H7 (cell line): ENCODE measurements at places on chromosomes 2 and 18. TPM values are rescaled to one million over a fixed set of nuclear protein-coding genes. Genes with fewer than 3 reads are reported as not detected.

DNA sequence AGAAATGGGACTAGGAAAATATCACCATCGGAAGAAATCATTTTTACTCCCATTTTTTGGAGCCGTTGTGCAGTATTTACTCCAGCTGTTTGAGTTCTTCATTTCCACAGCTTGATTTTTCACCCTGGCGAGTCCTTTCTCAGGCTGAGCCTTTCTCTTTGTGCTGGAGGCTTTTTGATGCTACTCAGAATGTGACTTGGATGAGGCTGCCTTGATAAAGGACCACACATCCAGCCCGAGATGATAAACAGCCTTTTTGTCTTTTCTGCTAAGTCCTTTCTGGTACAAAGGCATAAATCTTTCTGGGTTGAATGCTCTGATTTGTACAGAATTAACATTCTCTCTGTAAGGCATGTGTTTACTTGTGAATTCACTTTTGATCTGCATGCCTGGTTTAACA lies 17.6 kb upstream of the CTDP1 start:
- DNase-seq: no peak

DNA sequence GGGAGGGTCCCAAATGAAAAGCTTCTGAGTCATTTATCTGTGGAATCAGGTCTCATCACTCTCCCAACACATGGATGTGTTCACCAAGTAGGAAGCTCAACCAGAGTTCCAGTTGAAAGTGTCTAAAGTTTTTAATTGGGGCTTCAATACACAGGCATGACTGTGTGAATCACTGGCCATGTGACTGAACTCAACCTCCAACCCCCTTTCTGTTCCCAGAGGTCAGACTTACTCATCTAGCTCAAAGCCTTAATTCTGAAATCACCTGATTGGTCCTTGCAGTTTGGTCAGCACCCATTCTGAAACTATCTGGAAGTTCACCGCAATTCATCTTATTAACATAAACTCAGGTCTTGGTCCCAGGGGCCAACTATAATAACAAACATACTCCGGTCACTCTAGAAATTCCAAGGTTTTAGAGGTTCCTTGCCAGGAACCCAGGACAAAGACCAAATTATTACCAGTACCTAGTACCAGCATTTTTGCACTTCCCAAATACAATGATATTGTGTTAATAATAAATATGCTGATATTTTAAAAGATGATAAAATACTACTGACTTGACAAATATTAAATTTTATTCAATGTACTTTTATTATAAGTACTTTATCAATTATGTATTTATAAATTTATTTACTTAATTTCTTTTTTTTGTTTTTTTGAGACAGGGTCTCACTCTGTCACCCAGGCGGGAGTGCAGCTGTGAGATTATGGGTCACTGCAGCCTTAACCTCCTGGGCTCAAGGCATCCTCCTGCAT lies 10.7 kb upstream of the RBM45 start:
- DNase-seq: no peak

- DNase-seq: no peak
Observed at GRCh38 chr2:39099870-39100728, 20.8 kb downstream of the SOS1 start.

DNA sequence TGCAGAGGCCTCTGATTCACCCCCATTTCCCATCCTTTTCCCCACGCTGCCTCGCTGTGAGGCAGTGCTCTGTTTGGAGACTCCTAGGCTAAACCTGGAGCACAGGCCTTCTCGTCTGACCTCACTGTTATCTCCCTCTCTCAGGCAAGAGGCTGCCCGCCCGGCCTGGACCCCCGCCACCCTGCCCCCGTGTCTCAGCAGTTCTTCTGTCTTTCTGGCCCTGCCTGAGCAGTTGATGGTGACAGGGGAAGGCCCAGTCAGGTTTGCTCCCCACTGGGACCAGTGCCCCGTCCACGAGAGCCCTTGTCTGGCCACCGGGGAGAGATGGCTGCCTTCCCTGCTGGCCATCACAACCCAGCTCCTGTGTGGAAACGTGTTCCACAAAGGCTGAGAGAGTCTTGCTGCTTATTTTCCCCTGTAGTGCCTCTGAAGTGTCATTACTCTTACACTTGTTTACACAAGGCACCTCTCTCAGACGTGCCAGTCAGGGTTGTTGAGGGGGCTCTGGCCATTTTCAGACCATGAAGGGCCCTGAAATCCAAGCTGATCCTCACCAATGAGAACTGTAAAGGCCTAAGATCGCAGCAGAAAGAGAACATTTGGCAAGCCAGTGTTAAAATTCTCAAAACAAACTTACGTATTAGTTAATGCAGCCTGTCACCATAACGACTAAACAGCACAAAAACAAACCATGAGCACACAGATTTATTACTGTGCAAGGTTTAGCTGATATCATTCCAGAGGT lies 210.9 kb downstream of the NDUFA10 start:
- no peak for DNase-seq

GRCh38 chr2:101679801-101680487 lies 17.6 kb upstream of the MAP4K4 start:
- no peak for DNase-seq

- no peak for DNase-seq
Observed at GRCh38 chr2:105519516-105519915, 120.7 kb upstream of the FHL2 start.

- peak; percentile 90 for DNase-seq
Observed at GRCh38 chr2:27118525-27119329, at the start of gene CGREF1. Gene CGREF1, minus strand, starts transcription at chr2:27119128. Its CDS starts 14,762 bp downstream, at chr2:27104366.

CXCR4 gene
- total RNA-seq: 9.6 and 62.1 TPM in 2 replicates

GRCh38 chr2:6877402-6878304 lies at the start of gene RSAD2:
Gene RSAD2, plus strand, starts transcription at chr2:6877777. Its CDS starts 24 bp downstream, at chr2:6877801.
- no peak for DNase-seq

DNA sequence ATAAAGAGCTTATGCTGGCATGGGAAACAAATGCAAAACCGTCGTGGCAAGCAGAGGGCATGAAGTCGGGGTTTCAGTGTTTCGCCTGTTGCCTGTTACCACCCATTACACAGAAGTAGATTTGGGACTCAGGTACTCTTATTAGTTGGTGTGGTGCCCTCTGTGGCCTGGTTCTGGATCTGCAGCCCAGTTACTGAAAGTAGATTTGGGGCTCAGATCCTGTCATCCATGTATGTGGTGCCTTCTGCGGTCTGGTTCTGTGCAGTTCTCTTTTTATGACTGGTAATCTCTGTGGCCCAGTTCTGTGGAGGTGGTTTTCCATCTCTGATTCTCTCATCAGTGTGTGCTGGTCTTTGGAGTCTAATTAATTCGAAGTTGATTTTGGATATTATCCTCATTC lies 45.2 kb downstream of the ADNP2 start:
- DNase-seq: peak; percentile 71

GRCh38 chr2:215879977-215880940 lies 133.1 kb downstream of the MREG start:
- no peak for DNase-seq

IL36B gene
- not detected in 2 replicates for total RNA-seq

ABCG8 gene
- total RNA-seq: not detected in 2 replicates

GRCh38 chr2:128280901-128281321 lies 37.8 kb downstream of the HS6ST1 start:
- DNase-seq: peak; percentile 79

DNA sequence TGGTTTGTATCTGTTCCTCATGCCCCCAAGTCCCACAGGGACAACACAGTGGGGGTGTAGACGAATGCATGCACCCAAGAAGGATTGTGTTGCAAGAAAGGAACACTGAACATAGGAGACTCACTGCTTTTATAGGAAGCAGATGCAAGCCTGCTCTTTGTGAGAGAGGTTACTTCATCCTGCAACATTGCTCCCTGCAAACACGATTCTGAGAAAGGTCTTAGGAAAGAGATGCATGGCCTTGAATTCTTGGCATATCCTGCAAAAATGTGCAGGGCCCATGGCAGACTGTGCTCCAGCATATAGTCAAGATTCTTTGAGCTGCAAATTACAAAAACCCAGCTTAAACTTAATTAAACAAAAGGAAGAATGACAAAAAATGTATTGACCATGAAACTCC lies 312.2 kb upstream of the MGAT5 start:
- DNase-seq: no peak

- no peak for DNase-seq
Observed at GRCh38 chr18:45981821-45982220, 14.7 kb upstream of the EPG5 start.

GRCh38 chr18:22728481-22729105 lies 204.5 kb upstream of the RBBP8 start:
- no peak for DNase-seq

DNA sequence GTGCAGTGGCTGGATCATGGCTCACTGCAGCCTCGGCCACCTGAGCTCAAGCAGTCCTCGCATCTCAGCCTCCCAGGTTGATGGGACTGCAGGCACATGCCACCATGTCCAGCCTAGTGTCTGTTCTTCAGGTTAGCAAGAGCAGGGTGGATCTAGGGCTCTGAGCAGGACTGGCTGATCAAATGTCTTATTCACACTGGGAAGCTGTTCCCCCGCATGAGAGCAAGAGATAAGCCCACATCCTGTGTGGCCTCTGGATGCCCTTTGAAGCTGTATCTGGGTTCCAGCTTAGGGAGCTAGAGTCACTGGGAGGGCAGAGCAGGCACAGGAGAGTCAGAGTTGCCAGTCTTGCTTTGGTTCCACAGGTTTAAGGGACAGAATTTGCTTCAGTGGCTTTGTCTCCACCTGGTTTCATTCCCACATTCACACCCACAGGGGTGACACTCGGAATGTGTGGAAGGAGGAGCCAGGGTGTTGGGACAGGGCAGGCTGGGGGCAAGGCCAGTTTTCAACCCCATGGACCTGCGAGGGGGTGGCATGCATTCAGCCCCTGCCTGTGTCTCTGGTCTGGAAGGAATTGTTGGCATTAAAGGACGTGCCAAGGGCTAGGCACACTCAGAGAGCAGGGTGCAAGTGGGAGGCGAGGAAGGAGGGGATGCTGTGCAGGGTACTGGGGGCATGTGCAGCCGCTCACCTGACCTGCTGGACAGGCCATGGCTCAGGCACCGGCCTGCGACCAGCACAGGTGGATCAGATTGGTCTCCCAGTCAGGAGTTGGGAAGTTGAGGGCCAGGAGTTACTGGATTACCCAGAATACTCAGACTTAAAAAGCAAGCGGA lies 24.5 kb downstream of the PTPN18 start:
- no peak for DNase-seq

PNKD gene
- total RNA-seq: 46.5 and 61.3 TPM in 2 replicates

GMCL1 gene
- total RNA-seq: 8.1 and 10.4 TPM in 2 replicates

DNA sequence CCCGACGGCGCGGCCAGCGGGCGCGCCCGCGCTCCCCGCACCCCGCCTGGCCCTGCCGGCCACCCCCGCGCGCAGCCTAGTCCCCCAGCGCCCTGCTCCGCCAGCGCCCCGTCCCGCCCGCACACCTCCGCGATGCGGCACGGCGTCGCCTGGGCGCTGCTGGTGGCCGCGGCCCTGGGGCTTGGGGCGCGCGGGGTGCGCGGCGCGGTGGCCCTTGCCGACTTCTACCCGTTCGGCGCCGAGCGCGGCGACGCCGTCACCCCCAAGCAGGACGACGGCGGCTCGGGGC lies 232 bp downstream of the SNED1 start:
- no peak for DNase-seq

DNA sequence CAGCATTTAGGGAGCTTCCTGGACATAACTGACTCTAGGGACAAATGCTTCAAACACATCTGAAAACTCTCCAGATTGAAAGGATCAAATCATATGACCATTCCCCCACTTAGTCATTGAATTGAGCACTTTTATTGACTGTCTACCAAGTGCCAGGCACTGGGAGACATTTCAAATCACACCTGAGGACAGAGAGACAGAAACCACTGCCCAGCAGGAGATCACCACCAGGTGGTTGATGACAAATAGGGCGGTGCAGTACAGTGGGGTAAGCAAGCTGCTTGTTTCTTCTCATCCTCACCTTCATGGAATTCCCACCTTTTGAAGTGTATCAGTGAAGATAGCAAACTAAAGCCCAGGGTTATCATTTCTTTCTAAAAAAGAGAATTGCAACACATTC lies 19.0 kb upstream of the CXCR4 start:
- DNase-seq: no peak

FEV gene
- total RNA-seq: not detected in 2 replicates

DNA sequence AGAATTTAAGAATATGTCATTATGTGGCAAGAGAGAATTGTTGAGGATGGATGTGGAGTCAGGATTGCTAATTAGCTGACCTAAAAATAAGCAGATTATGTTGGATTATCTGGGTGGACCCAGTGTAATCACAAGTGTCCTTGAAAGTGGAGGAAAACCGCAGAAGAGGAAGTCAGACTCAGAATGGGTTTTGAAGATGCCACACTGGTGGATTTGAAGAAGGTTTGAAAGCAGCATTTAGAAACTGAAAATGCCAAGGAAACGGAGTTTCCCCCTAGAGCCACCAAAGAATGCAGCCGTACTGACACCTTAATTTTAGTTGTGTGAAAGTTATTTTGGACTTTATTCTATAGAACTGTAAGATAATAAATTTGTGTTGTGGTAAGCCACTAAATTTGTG lies 41.6 kb upstream of the DPP10 start:
- DNase-seq: no peak

SLC9A4 gene
- not detected in 2 replicates for total RNA-seq

DNA sequence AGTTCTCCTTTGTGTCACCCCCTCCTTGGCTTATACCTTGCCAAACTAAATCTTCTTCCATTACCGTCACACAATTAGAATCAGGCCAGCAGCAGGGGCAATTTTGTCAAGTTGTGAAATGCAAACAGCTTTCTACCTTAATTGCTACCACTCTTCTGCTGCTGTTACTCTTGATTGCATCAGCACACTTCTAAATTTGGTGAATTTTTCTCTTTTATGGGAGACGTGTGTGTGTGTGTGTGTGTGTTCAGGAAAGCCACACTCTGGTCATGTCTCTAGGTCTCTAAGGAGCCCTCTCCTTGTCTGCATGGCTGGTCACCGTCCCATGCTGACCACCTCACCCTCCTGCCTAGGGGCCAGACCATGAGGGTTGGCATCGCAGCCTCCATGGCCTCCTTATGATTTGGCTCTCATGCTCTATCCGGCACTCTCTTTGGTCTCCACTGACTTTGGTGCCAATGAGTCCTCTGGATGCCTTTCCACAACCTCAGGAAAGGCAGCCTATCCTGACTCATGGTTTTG lies 87.7 kb downstream of the GATA6 start:
- DNase-seq: no peak

- DNase-seq: no peak
Observed at GRCh38 chr2:133954636-133955035, 299.2 kb upstream of the MGAT5 start.

GRCh38 chr2:234989183-234989701 lies 37.4 kb downstream of the SH3BP4 start:
- no peak for DNase-seq

DNA sequence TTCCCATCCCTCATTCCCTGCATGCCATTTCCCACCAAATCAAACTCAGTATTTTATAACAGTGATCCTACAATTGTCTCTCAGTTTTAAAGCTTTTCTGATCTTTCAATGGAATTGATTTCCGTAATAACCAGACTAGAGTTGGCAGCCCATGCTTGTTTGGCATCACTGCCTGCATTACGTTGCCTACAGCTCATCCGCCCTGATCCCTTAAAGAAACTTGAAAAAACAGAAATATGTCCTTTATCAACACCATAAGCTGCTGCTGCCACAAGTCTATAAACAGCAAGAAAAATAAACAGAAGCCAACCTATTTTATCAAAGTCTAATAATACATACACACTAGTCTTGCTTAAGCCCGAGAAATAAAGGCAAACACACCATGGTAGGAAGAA lies 331.0 kb downstream of the METTL4 start:
- no peak for DNase-seq
